NB4 (cell line): ENCODE measurements at places on chromosomes 3 and 15.
A peak's percentile ranks its signal among the peaks of the same experiment; 100 is the strongest.

GRCh38 chr3:187773233-187774184 is 28.2 kb upstream of the BCL6 start:
- peak; percentile 86 for DNase-seq

GRCh38 chr3:94162700-94163099 is 99.8 kb downstream of the NSUN3 start:
- peak; percentile 6 for DNase-seq

DNA sequence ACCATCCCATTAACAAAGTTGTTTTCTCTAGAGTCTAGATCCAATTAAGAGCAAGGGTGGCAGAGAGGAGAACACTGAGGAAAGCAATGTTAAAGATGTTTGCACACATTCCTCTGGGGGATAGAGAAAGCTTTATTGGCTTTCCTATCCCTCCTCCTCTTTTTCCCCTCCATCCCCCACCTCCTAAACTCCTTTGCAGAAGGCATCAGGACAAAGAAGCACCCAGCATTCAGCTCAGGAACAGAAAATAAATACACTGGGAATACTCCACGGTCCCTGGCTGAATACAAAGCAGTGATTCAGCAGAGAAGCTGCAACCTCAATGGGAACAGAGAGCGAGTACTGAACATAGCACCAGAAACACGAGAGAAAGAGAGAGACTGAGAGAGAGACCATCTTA is 21.9 kb downstream of the LSAMP start:
- DNase-seq = no peak

DNA sequence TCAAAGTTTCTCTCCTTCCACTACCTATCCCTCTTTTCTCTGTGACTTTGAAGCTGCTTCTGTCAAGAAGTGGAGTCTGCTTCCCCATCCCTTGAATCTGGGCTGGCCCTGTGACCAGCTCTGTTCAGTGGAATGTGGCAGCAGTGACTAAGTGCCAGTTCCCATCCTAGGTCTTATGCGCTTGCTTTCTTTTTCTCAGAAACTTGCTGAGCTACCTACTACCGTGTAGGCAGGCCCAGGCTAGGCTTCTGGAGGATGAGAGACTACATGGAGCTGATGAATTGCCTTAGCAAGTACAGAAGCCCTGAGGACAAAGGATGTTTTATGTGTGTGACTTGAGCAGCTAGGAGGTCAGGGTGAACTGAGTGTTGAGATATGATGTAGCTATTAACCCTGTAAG is 123.2 kb downstream of the PDCD6IP start:
- no peak for DNase-seq

- no peak for DNase-seq
These were observed 220.4 kb upstream of the GADL1 start for GRCh38 chr3:31114929-31115283.
